ENCODE measurements at places on chromosomes 3 and 15.

DNA sequence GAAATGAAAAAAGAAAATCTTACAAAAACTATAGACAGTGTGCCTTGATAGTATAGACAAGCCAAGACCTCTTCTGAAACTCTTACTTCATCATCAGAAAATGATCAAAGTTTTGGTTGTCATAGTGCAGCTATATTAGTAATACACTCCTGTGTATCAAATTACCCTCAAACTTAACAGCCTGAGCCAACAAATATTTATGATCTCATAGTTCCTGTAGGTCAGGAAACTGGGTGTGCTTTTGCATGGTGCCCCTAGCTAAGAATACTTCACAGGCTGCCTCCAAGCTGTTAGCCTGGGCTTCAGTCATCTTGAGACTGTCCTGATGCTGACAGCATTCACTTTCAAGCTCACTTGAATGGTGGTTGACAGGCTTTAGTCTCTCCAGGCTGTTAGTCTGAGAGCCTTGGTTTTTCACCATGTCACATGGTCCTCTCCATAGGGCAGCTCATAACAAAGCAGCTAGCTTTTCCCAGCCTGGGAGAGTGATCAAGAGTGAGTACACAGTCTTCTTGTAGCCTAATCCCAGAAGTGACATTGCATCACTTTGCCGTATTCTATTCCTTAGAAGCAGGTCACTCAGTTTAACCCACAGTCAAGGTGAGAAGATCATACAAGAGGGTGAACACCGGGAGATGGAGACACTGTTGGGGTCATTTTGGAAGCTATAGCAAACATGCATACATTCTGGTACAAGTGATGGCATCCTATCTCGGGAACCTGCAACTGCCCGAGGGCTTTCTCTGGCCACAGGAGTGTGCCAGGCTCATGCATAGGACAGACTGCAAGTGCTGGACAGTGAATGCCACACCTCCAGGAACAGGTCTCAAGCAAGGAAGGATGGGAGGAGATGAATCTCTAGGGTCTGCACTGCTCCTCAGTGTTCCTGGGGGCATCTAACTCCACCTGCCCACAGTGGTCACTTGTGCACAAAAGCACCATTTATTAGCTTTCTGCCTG is 173.4 kb upstream of the CADPS start:
- DNase-seq = no peak

DNA sequence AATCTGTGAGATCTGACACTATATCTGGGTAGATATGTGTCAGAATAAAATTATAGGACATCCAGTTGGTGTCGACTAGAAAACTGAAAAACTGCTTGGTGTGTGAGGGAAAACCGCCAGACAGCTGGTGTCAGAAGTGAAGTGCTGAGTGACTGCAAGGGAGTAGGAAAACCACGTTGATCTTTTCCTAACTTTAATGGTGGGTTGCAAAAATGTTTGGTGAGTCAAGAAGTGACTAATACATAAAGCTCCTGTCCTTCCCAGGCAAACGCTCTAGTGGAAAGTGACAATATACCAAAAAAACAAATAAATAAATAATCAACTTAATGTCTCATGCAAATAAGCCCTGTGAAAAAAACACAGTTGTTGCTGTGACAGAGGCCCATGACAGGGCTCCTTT is 7.3 kb upstream of the CD96 start:
- DNase-seq = no peak

DNA sequence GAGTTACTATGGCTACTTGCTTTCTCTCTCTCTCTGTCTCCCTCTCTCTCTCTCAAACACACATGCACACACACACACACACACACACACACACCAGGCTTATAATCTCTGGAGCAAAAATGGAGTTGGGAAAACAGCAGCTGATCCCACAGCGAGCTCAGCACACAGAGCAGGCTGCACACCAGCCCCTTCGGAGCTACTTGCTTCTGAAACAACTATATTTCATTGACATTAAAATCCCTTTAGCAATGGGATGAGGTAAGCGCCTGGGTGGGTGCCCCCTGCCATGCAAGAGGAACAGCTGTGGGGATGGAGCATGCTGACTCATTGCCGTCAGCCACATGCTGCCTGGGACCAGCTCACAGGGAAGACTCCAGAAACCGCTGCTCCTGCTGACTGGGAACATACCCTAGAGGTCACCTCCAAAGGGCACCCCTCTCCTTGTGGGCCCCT is 45.7 kb downstream of the B3GNT5 start:
- DNase-seq = peak; percentile 32

GRCh38 chr3:139447486-139447885 is 28.8 kb downstream of the RBP2 start:
- DNase-seq = no peak

- no peak for DNase-seq
Measured at GRCh38 chr3:4551794-4552442, 58.8 kb downstream of the ITPR1 start.

Measured in WERI-Rb-1 (cell line).